ENCODE measurements at places on chromosomes 12 and 14.

GRCh38 chr12:93149229-93149628, 220.1 kb upstream of the EEA1 start:
- no peak for DNase-seq

- no peak for DNase-seq
Observed at GRCh38 chr12:110661337-110661972, 27.5 kb downstream of the HVCN1 start.

- DNase-seq, result no peak
Observed at GRCh38 chr12:109449845-109450532, 27.1 kb downstream of the KCTD10 start.

DNA sequence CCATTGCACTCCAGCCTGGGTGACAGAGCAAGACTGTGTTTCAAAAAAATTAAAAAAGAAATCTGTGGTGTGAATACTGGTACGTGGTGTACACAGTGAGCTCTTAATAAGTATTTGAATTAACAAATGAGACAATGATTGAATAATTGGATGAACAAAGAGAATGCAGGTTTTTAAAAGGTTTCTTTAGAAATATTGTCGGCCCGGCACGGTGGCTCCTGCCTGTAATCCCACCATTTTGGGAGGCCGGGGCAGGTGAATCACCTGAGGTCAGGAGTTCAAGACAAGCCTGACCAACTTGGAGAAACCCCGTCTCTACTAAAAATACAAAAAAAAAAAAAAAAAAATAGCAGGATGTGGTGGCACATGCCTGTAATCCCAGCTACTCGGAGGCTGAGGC, 6.6 kb downstream of the HIF1A start:
- no peak for DNase-seq
